CD4-positive, alpha-beta T cell treated with Interleukin-1 beta for 1 hour (primary cell): ENCODE measurements at places on chromosomes 1 and 21.

- peak; percentile 36 for DNase-seq
Observed at GRCh38 chr1:92749024-92749634, 35.8 kb downstream of the EVI5 start.

DNA sequence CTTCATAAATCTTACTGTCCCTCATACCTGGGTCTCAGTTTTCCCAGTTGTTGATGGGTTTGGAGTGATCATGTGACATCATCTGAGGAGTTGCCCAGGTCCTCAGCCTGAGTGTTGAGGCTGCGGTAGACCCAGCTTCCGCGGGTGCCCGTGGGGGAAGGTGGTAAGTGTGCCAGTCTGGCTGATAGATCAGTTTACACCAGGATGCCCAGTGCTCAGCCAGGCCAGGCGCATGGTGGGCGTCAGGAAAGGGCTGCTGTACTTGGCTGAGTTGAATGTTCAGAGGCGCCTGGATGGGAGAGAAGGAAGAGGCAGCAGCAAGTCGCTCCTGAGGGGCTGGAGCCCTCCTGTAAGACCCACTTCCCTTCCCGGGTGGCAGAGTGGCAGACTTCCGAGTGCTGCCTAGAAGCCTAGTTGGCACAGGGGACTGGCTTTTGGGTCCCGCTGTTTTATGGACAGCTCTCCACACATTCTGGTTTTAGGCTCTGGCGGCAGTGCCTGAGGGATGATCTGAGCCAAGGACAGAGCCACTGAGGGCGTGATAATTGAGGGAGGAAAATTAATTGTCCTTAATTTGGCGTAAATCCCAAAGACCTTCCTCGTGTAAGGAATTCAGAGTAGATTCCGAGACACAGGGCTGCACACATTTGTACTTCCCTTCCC, 35.8 kb downstream of the PTPRF start:
- no peak for DNase-seq

- no peak for DNase-seq
Observed at GRCh38 chr1:38613996-38614395, 245.6 kb downstream of the RRAGC start.

DNA sequence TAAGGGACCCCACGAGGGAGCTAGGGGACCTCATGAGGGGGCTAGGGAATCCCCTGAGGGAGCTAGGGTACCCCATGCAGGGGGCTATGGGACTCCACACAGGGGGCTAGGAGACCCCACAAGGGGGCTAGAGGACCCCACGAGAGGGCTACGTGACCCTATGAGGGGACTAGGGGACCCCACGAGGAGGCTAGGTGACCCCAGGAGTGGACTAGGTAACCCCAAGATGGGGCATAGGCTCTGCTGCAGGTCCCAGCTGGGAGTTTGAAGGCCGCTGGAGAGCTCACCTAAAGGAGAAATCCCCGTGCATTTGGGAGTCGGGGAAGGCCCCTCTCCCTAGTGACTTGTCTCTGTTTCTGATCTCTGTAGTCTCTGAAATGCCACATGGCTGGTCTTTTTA, 50.0 kb upstream of the DMRTB1 start:
- no peak for DNase-seq

DNA sequence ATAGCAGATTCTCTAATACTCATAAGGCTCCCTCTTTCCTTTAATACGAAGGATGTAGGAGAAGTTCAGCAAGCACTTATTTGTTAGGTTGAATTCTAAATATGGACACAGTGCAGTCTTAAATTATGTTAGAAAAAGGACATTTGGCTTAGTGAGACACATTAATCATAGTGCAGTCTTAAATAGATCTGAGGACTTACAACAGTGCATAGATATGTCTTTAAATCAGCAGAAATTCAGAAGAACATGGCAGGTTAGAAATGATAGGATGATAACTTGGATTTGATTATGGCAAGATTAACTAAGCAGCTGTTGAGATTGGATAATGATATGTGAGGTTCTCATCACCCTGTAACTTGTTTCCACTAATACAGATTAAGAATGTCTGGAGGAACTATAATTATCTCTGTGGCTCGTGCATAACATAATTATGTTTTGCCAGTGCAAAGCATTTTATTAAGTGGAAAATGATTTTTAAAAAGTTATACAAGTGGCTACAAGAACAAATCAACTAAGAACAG, 485.9 kb downstream of the USP25 start:
- DNase-seq: no peak

GRCh38 chr1:68975212-68975933, 478.5 kb upstream of the DEPDC1 start:
- no peak for DNase-seq

- DNase-seq: no peak
Observed at GRCh38 chr1:169327875-169328274, 39.7 kb downstream of the NME7 start.

GRCh38 chr1:198316546-198317100, 159.8 kb downstream of the NEK7 start:
- DNase-seq: no peak

- DNase-seq: no peak
Observed at GRCh38 chr1:193868425-193868824, 682.0 kb upstream of the B3GALT2 start.

- no peak for DNase-seq
Observed at GRCh38 chr1:49013079-49013478, 236.4 kb upstream of the BEND5 start.

GRCh38 chr1:243562473-243562872, 287.6 kb downstream of the AKT3 start:
- no peak for DNase-seq

DNA sequence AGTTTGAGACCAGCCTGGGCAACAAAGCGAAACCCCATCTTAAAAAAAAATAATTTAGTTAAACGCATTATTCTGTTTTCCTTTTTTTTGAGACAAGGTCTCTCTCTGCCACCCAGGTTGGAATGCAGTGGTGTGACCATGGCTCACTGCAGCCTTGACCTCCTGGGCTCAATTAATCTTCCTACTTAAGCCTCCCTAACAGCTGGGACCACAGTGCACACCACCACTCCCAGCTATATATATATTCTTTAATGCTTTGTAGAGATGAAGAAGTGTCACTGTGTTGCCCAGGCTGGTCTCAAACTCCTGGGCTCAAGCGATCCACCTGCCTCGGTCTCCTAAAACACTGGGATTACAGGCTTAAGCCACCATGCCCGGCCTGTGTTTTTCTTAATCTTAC, 7.7 kb upstream of the KLF17 start:
- DNase-seq: no peak

DNA sequence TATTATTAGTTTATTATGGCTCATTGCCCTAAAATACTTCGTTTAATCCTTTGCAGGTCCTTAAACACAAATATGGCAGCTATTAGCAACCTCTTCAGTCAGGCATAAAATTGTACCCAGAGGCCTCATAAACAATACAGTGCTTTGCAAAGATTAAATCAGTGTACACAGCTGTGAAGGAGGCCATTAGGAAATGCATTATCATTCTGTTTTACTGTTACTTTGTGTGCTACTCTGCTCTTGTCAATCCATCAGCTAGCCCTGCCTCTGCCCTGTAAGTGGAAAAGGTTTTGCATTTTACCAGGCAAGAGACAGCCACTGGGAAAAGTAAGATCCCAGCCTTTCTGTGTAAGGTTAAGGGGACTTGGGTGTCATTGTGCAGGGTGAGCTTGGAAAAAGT, 415.7 kb upstream of the DAB1 start:
- no peak for DNase-seq

DNA sequence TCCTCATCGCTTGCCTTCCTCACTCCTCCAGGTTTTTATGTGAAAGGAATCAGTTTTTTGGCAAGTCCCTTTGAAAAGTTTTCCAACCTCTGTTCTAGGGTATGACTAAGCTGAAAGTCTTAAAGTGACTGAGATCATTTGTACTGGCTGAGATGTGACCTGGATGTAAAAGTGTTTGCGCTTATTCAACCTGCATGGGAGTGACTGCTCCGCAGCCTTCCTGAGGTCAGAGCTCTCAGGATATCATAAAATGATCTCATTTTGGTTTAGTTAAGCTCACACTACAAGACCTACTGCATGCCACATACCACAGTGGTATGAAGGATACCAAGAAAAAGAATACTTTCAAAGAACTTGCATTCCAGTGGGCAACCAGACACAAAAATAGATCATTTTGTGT, 29.8 kb upstream of the TADA1 start:
- DNase-seq: no peak

GRCh38 chr1:213623064-213623581, 364.6 kb upstream of the PROX1 start:
- DNase-seq: no peak

GRCh38 chr1:33244143-33244808, 12.0 kb upstream of the ZNF362 start:
- no peak for DNase-seq

DNA sequence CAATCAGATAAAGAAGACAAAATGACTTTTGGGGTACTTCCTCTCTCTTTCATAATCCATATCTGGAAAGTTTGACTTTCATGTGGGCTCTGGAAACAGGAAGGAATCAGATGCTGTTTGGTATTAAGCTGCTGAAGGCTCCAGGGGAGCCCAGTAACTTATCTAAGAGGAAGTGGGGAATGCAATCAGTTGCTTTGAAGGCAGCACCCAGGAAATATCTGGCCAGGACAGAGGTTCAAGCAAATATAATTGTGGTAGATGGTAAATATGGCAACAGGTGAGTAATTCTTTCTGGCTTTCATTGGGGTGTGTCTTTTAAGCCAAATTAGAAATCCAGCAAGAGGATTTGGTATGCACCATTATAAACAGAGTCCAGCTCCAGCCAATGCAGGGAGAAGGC, 44.4 kb downstream of the COLGALT2 start:
- DNase-seq: no peak

GRCh38 chr21:34531399-34531798, 19.4 kb upstream of the KCNE1 start:
- DNase-seq: no peak
